ENCODE measurements at places on chromosomes 4 and X.

DNA sequence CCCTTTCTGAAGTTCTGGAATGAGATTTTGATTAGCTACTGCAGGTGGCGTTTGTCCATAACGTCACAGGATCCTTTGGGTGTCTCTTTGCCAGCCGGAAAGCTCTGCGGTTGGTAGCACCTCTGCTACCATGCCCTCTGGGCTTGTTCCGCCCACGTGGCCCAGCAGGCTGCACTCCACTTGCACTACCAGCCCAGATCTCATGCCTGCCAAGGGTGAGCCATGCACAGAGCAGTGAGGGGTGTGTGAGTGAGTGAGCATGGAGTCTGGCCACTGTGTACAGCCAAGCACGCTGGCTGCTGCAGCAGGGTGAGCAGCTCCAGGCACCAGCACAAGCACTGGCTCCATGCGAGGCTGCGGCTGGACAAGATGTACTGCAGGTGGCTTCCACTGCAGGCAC lies 6.6 kb upstream of the HNRNPD start:
- DNase-seq: no peak

GRCh38 chr4:102732678-102733077 lies 28.1 kb downstream of the MANBA start:
- DNase-seq: no peak

DNA sequence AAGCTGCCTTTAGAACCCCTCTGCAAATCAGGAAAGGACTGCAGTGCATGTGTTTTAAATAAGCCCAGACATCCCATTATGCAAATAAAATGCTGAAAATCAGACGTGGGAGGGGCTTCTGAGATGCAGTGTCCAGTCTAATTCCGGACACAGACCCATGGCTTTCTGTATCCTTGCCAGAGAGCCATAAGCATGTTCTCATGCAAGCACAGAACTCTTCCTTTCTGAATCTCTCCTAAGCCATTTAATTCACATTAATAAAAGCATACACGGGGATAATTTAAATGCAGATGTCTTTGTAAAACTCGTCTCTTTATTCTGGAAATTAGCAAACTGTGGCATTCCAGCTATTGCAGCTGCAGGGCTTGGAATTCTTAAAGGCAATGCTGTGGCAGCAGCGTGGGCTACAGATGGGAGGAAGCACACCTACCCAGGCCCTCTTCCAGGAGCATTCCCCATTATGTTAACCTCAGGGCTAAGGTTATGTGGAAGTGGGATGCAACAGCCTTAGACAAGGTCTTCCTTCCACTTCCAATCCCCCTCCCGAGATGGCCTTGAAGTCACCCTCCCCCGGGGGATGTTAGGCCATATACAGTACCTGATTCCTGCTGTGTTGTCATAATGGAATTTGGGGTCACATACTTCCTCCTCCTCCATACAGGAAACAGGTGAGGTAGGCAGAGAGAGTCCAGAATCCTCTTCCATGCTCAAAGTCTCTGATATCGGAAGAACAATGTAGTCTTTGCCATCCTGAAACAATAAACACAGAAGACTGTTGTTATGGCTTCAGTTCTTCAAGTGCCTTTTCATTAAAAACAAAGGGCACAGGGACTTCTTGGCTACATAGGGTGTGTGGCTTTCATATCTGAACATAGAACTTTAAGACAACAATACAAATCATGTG lies 38.1 kb downstream of the KDR start:
- no peak for DNase-seq

DNA sequence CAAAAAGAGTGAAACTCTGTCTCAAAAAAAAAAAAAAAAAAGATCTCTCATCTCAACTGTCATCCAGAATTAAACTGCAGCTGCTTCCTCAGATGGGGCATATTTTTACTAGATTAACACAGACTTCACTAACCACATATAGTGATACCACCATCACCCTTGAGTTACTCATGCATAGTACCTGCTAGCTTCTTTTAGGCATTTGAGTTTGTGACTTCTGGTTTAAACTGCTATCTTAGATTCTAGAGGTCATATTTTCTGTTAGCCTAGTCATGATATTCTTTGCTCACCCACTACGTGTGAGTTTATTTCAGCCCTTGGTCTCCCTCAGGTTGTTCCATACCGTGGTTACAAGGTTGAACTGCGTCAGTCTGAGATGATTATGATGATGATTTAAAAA lies 154.9 kb upstream of the BMP3 start:
- no peak for DNase-seq

DNA sequence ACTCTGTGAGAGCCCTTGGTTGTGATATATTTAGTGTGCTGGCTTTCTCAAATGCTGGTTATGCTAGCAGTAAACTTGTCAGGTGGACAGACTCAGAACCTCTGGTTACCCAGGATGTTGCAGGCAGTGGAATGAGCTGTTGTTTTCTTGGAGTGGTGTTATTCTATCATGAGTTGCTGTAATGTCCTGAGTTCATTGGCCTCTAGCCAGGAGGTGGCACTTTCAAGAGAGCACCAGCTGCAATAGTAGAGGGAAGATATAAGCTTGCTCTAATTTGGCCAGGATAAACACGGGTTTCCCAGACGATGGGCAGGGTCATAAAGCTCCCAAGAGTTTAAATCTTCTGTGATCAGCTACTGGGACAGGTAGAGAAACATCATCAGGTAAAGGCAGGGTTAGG lies 95.0 kb upstream of the UBQLN2 start:
- no peak for DNase-seq

GRCh38 chrX:40108162-40108958 lies 10.6 kb upstream of the BCOR start:
- DNase-seq: no peak

DNA sequence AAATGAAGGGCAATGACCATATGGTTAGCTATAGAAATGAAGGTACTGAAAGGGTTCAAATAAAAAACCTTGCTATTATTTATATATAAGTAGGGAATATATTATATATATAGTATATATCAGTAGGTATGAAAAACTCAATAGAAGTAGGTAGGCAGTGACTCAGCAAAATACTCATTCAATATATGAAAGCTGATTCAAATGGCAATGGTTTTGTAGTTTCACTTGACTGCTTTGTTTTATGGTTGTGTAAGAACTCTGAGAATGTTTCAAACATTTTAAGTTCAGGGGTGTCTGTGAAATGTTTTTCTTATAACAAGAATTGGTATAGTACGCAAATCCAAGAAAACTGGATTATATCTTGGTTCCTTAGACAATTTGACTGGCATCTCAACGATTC lies 4.1 kb downstream of the ZNF280C start:
- no peak for DNase-seq

- DNase-seq: no peak
Observed at GRCh38 chr4:184942444-184943425, 75.6 kb upstream of the HELT start.

GRCh38 chr4:63296773-63297172 lies 1112.5 kb downstream of the TECRL start:
- DNase-seq: no peak

- no peak for DNase-seq
Observed at GRCh38 chr4:103268746-103269145, 70.6 kb upstream of the CENPE start.

DNA sequence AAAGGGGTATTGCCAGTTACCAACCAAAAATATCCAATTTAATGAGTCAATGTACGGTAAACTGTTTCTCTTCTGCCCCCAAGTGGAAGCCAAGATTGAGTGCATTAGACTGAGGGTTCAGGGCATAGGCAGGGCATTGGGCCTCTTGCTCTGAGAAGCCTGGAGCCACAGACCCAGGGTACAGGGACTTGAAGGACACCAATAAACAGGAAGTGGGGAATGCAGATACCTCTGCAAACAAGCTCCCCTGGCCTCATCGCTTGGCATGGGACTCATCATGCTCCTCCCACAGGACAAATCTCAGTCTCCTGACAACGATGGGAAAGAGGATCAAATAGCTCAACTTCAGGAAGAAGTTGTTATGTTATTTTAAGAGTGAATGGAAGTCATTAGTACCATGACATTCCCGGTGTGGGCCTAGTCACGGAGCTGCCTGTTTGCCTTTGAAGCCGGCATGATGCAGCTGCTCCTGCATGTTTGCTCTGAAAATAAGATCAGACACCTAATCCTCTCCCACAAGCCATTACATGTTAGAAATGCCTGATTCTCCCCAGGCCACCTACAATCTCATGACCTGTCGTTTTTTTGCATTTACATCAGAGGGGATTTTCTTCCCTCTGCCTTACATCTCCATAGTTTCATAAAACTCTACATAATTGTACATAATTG lies 224.2 kb downstream of the RCHY1 start:
- DNase-seq: no peak

- DNase-seq: no peak
Observed at GRCh38 chr4:122052677-122053076, 99.5 kb upstream of the BLTP1 start.

GRCh38 chr4:77631276-77631675 lies 25.7 kb downstream of the CXCL13 start:
- DNase-seq: no peak

DNA sequence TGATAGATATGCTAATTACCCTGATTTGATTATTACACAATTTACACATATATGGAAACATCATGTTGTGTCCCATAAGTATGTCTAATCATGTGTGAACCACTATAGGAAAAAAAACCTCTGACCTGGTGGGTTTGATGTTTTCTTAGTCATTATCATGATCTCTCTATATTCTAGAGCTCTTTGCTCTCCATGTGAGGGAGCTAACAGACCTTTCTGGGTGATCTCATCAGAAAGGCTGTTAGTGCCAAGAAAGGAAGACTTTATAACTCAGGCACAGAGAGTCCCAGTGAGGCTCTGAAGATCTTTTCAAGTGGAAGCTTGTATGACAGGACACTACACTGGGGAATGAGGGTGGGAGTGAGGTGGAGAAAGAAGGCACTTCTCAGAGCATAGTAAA lies 527.7 kb upstream of the MAGEB2 start:
- DNase-seq: no peak

DNA sequence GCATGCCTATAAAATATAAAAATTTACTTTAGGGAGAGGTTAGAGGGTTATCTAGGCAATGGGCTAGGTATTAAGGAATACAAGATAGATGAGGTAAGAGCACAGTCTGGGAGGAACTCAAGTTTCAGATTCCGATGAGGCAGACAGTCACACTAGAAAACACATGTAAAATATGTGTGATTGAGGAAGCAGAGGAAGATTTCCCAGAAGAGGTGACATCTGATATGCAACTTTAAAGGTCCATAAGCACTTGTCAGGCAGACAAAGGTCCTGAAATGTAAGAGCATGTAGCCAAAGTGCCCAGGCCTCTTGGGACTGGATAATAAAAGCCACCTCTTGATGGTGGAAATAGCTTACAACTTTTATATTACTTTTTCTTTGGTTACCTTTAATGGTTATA lies 81.1 kb upstream of the AADAT start:
- no peak for DNase-seq

GRCh38 chr4:159111416-159111815 lies 8.5 kb downstream of the RAPGEF2 start:
- DNase-seq: no peak

GRCh38 chr4:764405-765169 lies 59.0 kb downstream of the PCGF3 start:
- no peak for DNase-seq

GRCh38 chr4:33045334-33045733 lies 2325.2 kb downstream of the PCDH7 start:
- DNase-seq: no peak

DNA sequence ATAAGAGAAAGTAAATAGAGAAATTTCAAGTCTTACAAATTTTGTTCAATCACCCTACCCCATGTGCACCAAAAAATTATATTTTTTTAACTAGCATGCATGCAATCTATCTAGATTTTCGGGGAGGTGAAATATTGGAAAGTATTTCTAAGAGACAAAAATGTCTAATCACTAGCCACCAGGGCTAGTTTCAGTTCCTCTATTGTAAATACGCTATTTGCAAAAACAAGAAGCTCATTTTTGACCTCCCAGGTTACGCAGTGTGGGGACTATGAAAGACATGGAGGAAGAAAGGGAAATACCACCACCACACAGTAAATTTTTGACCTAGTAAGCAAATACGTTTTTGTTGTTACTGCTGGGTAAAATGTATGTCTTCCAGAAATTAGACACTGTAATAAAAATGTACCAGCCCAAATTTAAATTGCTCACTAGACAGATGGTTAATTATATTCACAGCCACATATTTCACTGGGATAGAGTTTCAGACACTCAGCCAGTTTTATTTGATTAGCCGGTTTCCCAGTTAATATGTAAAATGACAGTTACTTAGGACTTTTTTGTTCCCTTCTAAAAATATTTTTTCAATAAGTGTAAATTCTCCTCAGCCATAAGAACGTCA lies 2.2 kb downstream of the NEXMIF start:
- no peak for DNase-seq

DNA sequence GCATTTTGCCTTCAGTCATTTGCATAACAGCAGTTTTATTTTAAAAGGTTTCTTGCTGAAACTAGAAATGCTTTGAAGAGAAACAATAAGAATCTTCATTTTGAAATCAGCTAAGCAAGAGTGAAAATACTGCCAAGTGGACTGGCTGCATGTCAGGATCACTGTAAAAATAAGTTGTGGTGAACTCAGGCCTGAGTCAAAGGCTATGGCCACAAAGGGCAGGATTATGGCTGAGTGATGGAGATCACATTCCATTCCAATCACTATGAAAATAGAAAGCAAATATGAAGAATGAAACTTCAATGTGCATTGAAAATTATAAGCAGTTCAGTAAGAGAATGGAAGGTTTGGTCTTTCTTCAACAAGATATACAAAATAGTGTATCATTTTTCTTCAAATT lies 224.5 kb downstream of the PCDH18 start:
- no peak for DNase-seq

- DNase-seq: no peak
Observed at GRCh38 chr4:40201898-40202297, 5.1 kb downstream of the RHOH start.

DNA sequence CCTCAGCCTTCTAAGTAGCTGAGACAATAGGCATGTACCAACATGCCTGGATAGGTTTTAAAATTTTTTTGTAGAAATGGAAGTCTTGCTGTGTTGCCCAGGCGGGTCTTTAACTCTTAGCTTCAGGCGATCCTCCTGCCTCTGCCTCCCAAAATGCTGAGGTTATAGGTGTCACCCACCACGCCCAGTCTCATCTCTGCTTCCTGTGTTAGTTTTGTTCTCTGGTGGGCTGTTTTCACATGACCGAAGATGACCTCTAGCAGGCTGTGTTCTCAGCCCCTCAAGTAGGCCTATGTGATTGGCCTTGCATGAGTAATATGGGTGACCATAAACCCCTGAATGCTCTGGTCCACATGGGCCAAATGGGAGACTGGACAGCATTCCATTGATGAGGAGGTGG lies 56.8 kb upstream of the MSANTD1 start:
- DNase-seq: no peak

GRCh38 chr4:183053681-183054080 lies 45.4 kb upstream of the WWC2 start:
- DNase-seq: no peak

GRCh38 chr4:147879676-147880075 lies 147.8 kb downstream of the ARHGAP10 start:
- no peak for DNase-seq

DNA sequence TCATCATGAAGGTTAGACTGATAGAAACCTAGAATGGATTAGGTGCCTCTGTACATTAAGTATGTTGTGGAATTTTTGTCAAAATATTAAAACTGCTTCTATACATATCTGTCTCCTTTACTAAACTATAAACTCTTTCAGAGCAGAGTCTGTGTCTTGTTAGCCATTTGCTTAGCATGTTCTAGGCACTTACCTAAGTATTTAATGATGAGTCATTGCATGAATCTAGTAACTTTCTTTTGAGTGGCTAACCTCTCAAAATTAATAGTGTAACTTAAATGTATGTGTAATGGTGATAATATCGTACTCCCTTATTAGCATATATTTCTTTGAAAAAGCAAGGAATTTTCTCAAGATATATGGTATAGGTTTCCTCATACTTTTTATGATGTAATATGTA lies 57.8 kb downstream of the RAP1GDS1 start:
- no peak for DNase-seq

Measured in activated T-helper 1 cell treated with anti-CD3 and anti-CD28 coated beads, Interleukin-2, amount 50 U/mL, for 16 hours (primary cell).